Stimulated activated CD4-positive, alpha-beta T cell treated with anti-CD3 and anti-CD28 coated beads, Interleukin-1b, Interleukin-23, amount 100 ng/mL, for 1 hour (primary cell): ENCODE measurements at places on chromosomes 11 and 22.
A peak's percentile ranks its signal among the peaks of the same experiment; 100 is the strongest.

DNA sequence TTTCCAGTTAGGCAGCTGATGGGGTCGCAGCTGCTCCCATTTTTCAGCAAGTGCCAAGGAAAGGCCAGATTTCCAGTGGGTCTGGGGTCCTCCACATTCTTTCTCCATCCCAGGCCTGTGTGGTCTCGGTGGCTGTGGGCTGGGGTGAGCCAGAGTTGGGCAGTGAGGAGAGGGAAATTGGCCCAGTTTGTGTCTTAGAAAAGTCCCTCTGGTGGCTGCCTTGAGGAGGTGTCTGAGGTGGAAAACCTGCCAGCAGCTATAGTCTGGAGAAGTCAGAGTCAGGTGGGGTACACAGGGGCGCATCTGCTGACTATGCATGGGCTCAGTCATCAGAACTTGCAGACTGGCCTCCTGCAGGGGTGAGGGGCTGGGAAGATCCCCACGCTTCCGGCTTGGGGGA, 30.5 kb downstream of the MRGPRD start:
- DNase-seq: no peak

DNA sequence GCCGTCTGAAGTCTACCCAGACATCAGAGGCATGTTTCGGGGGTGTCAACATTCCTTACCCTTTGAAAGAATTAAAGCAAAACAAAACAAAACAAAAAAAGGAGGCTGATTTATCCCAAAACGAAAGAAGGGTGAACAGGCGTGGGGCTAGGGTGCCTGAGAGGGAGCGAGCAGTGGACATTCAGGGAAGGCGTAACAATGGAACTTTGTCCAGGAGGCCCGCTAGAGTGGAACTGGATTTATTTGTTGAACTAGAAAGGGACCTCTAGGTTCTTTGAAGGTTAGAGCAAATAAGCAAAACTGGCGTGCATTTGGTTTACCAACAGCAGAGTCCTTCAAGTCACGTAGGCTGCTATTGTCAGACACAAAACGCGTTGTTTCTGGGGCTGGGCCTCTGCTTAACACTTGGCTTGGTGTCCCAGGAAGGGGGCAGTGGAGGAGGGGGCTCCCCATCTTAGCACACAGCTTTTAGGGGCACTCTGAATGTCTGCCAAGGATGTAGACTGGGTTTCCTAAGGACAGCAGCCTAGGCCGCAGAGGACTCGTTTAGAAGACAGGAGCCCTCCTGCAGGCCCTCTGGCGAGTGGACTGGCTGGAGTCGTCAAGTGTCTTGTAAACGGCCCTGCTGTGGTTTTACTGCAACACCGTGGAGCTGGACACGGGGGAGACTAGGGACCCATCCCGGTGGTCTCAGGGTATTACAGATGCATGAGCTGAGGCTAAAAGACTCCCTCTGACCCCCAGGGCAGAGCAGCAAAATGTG, 203.7 kb upstream of the SORL1-AS1 start:
- no peak for DNase-seq

- peak; percentile 15 for DNase-seq
Measured at GRCh38 chr22:20741634-20742581, 32.0 kb upstream of the SERPIND1 start.

GRCh38 chr11:34552270-34552669, 38.7 kb upstream of the ELF5 start:
- DNase-seq: no peak

GRCh38 chr22:24161909-24162308, 19.4 kb upstream of the SUSD2 start:
- no peak for DNase-seq

DNA sequence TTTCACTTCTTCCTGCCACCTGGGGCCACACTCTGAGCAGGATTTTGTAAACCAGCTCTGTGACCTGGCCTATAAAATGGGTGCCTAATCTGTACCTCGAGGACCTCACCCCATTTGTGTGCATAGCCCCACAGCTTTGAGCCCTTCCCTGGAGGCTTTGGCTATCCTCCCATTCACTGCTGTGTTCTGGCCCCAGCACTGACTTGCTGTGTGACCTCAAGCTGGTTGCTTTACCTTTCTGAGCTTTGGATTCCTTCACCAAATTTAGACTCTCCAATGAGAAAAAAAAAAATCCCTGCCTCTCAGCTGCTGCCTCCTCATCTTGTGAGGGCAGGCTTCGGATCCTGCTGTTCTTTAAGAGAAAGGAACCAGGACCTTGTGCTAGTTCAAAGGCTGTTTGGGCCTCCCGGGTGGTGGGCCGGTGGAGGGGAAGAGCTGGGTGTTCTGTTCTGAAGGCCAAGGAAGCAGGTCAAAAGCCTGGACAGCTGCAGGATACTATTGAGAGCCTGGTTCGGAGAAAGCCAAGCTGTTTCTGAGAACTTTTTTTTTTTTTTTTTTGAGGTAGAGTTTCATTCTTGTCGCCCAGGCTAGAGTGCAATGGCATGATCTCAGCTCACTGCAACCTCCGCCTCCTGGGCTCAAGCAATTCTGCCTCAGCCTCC, 1.1 kb upstream of the PYGM start:
- DNase-seq: no peak

- no peak for DNase-seq
Measured at GRCh38 chr11:46357483-46357936, 10.2 kb downstream of the DGKZ start.

DNA sequence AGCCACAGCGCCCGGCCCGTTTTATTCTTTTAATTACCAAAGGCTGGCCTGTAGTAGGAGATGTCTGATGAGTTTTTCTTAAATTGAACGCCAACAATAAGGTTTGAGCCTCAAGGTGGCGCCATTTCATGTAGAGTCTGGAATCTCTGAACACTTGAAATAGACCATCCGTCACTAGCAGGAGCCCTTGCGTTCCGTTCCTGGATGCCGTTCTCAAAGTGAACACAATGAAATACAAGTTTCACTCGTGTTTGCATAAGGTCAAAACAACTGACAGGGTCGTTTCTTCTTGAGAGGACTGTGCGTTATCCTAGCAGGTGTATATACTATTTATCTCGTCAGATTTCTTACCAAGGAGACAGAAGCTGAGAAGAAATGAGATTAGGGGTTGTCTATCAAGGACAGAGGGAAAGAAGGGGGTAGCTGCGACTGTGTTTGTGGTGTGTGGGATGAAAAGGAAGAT, 18.7 kb upstream of the SCGB1D1 start:
- DNase-seq: peak; percentile 32

DNA sequence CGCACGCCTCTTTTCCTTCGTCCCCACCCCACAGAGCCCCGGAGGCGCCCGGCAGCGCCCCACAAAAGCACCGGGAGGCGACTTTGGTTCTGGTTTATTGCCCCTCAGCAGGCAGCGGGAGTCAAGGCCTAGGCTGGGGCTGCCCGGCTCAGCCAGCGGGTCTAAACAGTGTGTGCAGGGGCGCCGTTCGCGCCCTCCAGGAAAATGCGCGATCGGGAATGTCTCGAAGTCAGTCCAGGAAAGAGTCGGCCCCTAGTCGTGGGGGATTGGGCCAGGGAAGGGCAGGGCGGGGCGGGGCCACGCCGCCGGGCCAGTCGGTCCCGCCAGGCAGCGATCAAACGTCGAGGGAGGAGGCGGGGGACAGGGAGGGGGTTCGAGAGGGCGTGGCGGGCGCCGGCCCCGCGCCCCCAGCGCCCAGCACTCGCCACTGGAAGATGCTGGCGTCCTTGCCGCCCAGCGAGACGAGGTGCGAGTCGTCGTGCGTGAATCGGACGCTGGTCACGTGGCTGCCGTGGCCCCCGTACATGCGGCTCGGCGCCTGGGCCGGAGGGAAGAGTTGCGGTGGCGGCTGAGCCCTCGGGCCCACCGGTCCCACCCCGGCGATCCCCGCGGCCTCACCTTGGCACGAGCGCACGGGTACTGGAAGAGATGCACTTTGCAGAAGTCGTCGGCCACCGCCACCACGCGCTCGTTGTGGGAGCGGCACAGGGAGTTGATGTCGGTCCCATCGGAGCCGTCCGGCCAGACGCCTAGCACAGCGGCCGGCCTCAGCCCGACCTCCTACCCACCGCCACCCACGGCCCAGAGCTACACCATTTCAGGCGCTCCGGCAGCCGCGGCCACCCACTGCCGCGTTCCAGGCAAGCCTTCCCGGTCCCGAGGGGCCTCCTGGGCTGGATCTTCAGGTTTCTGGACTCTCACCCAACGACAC, 741 bp upstream of the MTA2 start:
- no peak for DNase-seq
